ENCODE measurements at places on chromosomes 16 and 17. TPM values are rescaled to one million over a fixed set of nuclear protein-coding genes. Genes with fewer than 3 reads are reported as not detected.

GRCh38 chr16:46788891-46789474 lies 40.8 kb upstream of the MYLK3 start:
- no peak for DNase-seq

GRCh38 chr17:15350777-15351477 lies 9.5 kb upstream of the TEKT3 start:
- no peak for DNase-seq

DNA sequence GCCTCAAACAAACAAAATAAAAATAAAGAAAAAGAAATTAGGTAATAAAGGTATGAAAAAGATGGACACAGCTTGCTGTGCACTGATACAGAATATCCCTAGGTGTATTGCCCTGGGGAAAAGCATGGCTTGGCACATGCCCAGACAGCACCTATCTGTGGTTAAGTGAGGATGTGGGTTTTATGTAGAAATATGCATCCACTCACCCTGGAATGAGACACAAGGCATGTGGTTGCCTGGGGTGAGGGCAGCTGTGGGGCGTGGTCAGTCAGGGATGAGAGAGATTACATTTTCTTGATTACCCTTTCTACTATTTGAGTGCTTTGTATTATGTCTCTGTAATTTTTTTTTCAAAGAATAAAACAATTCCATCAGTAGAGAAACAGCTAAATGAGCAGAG lies 6.9 kb downstream of the PLLP start:
- DNase-seq, result peak; percentile 83

DNA sequence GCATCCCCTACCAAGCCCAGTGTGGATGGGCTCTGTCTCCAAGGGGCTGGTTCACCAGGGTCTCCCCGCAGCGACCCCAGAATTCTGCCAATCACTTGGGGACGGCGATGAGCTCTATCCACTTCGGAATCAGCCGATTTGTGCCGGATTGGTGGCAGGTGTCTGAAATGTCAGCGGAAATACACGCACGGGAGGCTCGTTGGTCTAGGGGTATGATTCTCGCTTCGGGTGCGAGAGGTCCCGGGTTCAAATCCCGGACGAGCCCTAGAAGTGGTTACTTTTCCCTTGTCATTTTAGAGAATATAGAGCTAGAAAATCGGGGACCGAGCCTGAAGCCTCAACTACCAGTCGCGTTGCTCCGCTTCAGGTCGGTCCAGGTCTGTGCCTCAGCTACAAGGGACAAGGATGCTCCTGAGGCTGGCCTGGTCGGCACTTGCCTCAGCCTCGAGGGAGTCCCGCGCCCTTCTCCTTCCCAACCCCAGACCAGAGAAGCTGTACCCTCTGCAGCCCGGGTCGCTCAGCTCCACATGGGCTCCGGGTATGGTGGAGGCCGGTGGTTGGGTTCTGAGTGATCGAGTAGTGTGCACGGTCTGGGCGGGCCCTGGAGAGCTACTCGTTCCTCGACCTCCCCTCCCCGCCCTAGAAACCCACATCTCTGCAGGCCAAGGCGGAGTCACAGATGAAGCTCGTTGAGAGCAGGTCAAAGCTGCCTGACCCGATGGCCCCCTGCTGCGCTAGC lies 16.0 kb upstream of the OR1F1 start:
- DNase-seq, result peak; percentile 49

DNA sequence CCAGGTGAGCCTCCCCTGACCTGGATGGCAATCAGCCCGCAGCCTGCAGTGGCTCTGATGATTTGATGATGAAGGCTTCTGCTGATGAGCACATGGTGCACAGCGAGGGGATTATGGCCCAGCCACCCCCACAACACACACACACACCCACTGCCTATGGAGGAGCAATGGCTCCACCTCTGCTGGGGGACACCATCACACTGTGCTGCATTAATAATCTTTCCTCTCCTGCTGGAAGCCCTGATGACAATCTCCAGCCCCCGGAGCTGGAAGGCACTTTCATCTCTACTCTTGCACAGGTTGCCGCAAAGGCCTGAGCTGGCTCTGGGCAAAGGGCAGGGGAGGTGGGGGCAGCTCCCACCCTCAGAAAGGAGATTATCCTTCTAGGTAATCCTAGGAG lies 79.9 kb downstream of the PLXDC1 start:
- DNase-seq, result no peak

DNA sequence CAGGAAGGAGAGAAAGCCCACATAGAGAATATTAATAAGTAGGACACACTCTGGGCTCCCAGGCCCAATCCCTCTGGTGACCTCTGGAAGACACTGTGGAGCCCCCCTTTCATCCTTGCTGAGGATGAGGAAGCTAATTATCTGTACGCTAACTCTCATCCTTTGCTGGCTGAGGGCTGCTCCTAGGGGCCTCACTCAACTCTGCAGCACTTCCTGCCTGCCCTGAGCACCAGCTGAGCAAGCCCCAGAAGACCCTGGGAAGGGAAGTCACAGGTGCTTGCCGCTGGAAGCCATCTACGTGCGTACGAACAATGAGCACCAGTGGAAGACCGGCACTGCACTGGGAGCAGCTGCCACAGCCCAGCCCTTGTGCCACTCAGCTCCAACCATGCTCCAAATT lies 145.8 kb upstream of the CDH5 start:
- no peak for DNase-seq

GRCh38 chr17:28385406-28385805 lies 13.9 kb downstream of the SARM1 start:
- no peak for DNase-seq

DNA sequence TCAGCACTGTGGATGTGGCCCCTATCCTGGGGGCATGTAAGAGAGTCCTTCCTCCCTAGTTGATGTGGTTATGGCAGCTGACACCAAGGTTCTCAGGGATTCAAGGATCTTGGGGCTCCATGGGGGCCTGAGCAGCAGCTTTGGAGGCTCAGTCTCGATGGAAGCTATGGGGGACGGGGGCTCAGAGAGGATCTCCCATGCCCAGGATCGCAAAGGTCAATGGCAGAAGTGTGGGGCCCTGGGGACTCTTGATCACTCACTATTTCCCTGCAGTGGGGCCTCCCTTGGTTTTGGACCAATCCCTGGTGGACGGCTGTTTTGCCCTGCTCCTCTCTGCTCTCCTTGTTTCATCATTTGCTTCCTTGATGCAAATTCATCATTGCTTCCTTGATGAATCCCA lies 885.9 kb downstream of the CDH8 start:
- no peak for DNase-seq

DNA sequence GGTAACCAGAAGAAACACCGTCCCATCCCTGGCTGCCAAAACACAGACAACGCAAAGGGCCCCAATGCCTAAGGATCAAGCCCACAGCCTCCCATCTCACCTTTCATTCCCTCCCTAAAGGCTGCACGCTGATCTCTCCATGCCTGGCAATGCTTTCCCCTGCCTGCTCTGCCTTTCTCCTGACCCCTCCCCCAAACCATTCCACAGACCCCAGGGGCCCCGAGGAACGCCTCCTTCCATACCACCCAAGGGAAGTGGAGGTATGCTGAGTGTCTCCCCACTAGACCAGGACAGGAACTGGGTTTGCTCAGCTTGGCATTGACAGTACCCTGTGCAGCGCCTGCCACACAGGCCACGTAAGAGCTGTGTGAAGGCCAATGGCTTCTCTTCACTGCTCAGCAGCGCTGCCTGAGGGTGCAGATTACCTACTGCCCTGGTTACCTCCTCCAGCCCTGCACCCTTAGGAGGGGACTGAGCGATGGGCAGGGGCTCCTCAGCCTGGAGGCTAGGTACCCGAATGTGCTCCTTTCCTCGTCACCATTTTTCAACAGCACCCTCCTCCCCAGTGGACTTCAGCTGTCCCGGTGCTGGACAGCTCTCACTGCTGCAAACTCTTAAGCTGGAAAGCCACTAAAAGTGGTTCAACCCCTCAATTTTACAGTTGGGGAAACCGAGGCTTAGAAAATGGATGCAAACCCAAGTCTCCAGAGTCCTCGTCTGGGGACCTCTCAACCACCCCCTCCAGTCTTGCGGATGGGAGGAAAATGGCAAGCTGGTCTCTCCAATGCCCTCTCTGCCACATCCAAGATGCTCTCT lies 45.0 kb downstream of the SRCIN1 start:
- peak; percentile 27 for DNase-seq

DNA sequence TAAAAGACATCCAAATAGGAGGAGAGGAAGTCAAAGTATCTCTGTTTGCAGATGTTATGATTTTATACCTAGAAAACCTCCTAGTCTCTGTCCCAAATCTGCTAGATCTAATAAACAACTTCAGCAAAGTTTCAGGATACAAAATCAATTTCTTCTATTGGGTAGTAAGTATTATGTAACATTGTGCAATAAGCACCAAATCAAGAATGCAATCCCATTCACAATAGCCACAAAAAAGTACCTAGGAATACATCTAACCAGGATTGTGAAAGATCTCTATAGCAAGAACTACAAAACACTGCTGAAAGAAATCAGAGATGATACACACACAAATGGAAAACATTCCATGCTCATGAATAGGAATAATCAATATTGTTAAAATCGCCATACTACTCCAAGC lies 13.0 kb downstream of the NLRP1 start:
- DNase-seq, result no peak

DNA sequence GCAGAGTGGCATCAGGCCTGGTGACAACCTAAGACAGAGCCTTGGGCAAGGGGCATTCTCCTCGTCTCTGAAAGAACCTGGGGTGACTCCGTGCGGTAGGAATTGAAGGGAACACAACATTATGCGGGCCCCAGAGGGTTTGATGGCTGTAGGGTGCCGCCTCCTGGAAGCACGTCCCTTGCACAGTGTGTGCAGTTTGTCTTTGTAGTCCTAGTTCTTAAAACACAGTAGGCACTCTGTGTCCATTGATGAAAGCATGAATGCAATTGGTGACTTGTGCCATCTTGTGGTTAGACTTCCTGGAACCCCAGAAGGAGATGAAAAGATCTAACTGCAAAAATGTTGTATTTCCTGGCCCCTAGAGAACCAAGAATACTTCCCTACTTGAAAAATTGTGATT lies 279.8 kb downstream of the UTP18 start:
- DNase-seq, result no peak

GRCh38 chr17:74987909-74988711 lies 678 bp downstream of the CDR2L start:
- peak; percentile 72 for DNase-seq

DNA sequence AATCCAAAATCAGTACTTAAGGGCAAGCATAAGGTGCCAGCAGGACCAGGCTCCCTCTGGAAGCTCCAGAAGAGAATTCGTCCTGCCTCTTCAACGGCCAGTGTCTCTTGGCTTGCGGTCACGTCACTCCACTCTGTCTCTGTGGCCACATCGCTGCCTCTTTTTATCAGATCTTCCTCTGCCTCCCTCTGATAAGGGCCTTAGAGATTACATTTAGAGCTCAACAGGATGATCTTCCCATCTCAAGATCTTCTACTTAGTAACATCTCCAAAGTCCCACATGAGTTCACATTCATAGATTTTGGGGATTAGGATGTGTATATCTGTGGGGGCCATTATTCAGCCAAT lies 16.9 kb downstream of the MPG start:
- DNase-seq, result no peak

- peak; percentile 37 for DNase-seq
These were observed 324.7 kb downstream of the BCAS3 start for GRCh38 chr17:61002316-61002736.

- no peak for DNase-seq
These were observed 12.0 kb upstream of the BCAS3 start for GRCh38 chr17:60665602-60666001.

DNA sequence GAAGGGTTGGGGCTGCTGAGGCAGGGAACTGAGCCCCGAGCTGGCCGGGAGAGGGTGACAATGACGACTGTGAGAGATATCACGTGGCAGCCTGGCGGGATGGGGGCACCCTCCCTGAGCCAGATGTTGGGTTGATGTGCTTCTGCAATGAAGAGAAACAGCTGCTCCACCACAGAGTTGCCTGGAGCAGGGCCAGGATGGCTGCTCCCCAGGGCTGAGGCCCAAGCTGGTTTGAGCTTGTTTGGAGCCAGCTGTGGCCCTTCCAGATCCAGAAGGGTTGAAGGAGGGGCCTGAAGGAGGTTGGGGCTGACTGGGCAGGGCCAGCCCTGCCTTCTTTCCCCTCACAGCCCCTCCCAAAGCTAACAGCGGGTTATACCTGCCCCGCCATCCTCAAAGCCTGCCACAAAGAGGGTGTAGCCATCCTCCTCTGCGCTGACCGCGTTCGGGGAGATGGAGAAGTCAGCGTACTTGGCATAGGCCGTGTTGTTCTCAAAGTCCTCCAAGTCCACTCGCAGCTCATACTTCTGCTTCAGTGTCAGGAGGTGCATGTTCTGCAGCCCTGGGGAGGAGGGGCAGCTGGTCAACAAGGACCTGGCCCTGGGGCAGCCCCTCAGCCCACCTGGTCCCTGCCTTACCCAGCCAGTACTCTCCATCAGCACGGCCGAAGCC lies 2.1 kb downstream of the MFAP4 start:
- DNase-seq, result peak; percentile 49

DNA sequence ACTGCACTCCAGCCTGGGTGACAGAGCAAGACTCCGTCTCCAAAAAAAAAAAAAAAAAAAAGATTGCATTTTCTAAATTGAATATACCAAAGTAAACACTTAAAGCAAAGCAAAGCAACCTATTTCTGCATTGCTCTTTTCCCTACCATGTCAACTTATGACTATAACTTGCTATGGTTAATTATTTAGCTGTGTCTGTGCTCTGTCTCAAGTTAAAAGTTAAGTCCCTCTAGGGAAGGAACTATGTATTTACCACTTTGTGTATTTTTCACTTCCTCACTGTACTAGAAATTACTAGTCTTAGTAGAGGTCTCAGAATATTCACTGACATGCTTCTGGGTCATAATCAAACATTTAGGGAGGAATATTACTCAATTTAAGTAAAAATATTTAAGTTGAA lies 711.7 kb upstream of the SOX9 start:
- DNase-seq, result no peak

Gene CRK
- total RNA-seq, result 83.5 TPM

Gene SHISA9
- 73.0 TPM for total RNA-seq

Gene CD300A
- total RNA-seq, result not detected

Gene NUBP2
- 41.4 TPM for total RNA-seq

Gene MYL11
- total RNA-seq, result not detected

Gene ZPBP2
- not detected for total RNA-seq

Gene ABI3
- total RNA-seq, result 0.31 TPM

Gene NLRC5
- total RNA-seq, result 33.1 TPM
